Right atrium auricular region (tissue), 2 donors: ENCODE measurements at places on chromosomes 6 and 20.

GRCh38 chr6:64914124-64914523 lies 792.9 kb downstream of the EYS start:
- no peak for DNase-seq

GRCh38 chr6:157487110-157487773 lies 106.3 kb downstream of the ZDHHC14 start:
- no peak for DNase-seq

GRCh38 chr20:56551571-56551970 lies 18.5 kb downstream of the FAM209B start:
- DNase-seq = no peak

GRCh38 chr20:49384437-49385434 lies 97.7 kb downstream of the KCNB1 start:
- DNase-seq = peak; percentile 72

GRCh38 chr6:45815466-45816125 lies 200.1 kb downstream of the CLIC5 start:
- DNase-seq = no peak

DNA sequence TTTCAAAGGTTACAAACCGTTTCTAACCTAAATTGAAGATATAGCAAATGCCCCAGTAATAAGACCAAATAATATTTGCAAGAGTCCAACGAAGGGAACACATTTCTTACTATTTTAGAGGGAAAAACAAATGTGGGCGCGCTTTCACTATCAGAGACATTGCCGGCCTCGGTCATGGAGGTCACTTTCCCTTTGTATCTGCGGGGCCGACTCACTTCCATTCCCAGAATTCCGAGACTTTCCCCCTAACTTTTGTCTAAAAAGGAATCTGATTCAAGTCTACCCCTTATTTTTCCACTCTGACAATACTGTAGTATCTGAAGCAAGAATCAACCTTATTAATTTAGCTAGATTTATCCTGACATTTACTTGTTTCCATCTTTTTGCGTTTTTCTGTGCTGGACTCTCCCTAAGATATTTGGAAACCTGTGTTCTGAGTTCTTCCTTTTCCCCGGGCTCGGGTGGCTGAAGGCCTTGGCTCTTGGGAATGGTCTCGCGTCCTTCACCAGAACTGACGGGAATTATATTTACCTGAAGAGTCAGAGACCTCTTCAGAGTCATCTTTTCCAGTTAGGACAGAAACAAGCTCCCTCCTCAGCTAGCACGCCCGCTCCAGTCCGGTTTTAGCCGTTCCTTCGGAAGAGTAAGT lies 71.8 kb upstream of the ZNF184 start:
- DNase-seq = no peak

DNA sequence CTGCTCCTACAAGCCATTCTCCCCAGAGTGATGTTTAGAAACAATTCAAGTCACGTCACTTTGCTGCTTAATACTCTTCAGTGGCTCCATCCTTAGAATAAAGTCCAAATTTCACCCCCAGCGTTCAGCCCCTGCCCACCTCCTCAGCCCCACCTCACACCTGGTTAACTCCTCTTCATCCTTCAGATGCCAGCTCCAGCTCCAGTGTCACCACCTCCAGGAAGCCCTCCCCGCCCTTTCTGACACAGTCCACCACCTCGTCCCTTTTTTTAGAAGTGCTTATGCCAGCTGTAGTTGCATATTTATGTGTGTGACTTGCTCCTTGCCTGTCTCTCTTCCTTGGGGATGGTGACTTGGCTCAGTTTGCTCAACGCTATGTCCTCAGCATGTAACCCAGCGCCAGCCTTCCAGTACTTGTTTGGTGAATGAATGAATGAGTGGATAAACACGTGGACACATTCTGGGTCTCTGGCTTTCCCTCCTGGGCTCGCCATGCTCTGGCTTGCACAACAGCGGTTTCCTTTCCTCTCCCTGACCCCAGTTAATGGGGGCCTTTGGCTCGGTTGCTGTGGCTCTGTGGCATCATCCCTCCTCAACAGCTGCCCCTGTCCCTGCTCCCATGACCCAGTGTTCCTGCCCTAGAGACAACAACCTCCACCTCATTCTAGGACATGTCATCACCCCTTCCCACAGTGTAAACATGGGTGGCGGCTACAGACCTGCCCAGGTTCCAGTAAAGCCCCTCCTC lies 3.7 kb upstream of the IP6K3 start:
- no peak for DNase-seq

- no peak for DNase-seq
Measured at GRCh38 chr6:149239573-149240209, 77.8 kb upstream of the TAB2 start.

DNA sequence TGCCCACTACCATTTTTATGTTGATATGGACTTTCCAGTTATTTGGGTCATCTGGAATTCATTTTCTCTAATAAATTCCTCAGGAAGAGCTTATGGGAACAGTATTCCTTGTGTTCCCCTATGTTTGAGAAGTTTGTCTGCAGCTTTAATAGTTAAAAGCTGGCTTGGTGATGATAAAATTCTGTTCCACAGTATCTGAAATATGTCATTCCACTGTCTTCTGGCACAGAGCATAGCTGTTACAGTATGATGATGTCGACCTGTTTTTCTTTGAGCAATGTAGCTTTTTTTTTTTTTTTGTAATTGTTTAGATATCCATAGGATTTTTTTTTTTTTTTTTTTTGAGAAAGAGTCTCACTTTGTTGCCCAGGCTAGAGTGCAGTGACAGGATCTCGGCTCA lies 43.2 kb downstream of the NCOA3 start:
- no peak for DNase-seq

GRCh38 chr6:116665464-116665863 lies 3.1 kb downstream of the ZUP1 start:
- no peak for DNase-seq

GRCh38 chr6:77674211-77674610 lies 21.4 kb downstream of the MEI4 start:
- DNase-seq = no peak

GRCh38 chr6:127119102-127120022 lies 891 bp downstream of the RSPO3 start:
- DNase-seq = no peak

- no peak for DNase-seq
Measured at GRCh38 chr20:61850457-61850856, 215.2 kb downstream of the TAF4 start.

GRCh38 chr6:116514111-116514510 lies 2.7 kb downstream of the CALHM5 start:
- no peak for DNase-seq

DNA sequence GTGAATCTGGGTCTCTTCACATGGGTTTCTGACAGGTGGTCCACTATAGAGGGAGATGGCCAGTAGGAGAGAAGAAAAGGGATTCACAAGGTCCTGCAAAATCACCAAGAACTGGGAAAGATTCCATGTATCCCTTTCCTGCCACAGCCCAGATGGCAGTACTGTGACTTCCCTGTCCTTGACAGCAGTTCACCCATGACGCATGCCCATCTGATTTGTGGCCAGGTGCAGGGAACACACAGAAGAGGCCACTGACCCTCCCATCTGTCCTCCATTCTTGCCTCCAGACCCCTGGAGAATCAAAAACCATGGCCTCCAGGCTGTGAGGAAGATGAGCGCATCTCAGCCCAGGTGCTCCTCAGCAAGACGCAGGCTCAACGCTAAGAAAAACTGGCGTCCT lies 183.1 kb upstream of the RREB1 start:
- DNase-seq = no peak

DNA sequence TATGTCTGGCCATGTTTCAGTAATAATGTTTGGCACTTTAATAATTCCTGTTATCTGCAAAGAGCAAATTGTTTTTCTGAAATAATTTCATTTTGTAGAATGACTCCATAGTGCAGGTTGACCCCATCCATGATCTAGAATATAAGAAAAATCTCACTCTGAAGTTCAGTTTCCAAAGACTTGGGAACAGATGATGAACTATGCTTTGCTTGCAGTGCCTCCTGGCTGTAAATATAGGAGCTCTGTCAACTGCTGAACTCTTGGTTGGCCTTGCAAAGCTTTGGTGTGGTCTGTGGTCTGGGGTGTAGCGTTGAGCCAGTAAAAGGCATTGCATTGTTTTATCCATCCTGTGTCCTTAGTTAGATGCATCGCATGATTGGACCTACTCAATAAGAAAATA lies 104.0 kb downstream of the PLCB4 start:
- DNase-seq = no peak

- DNase-seq = no peak
Measured at GRCh38 chr20:35271904-35272303, 6.0 kb downstream of the MMP24OS start.

- no peak for DNase-seq
Measured at GRCh38 chr20:9068233-9068801, 570 bp upstream of the PLCB4 start.

- DNase-seq = no peak
Measured at GRCh38 chr6:129657483-129657882, 52.5 kb downstream of the ARHGAP18 start.

DNA sequence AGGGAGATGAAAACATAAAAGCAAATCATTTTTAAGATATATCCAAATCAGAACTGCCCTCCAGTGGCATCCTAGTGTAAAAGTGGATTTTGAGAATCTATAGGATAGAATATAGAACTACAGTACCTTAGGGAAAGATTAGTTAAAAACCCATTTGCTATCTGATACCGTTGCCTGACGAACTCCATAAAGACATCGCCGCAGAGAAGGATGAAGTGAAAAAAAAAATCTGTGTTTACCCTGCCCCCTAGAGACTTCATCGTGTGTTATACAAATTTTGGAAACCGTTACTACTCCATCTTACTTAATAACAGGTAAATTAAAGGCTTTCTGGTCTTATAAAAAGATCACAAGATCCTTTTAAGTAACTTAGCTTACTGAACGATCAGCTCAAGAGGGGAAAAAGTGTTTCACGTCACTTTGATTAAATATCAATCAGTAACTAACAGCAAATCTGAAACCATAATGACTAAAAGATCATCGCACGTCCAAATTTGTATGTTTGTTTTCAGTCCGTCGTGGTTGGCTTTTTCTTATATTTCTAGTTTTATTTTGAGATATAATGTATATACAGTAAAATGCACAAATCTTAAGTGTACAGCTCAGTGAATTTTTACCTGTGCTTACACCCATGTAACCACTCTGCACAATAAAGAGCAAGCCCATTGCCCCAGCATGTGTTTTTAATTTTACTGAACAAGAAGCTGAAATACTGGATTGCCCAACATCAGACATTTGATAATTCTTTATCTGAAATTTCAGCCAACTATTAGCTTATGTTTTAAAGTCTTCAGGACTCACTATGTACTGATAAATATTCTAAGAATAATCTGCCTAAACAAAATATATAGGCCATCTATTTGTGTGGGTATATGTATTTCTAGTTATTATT lies 881 bp upstream of the MCM3 start:
- no peak for DNase-seq

DNA sequence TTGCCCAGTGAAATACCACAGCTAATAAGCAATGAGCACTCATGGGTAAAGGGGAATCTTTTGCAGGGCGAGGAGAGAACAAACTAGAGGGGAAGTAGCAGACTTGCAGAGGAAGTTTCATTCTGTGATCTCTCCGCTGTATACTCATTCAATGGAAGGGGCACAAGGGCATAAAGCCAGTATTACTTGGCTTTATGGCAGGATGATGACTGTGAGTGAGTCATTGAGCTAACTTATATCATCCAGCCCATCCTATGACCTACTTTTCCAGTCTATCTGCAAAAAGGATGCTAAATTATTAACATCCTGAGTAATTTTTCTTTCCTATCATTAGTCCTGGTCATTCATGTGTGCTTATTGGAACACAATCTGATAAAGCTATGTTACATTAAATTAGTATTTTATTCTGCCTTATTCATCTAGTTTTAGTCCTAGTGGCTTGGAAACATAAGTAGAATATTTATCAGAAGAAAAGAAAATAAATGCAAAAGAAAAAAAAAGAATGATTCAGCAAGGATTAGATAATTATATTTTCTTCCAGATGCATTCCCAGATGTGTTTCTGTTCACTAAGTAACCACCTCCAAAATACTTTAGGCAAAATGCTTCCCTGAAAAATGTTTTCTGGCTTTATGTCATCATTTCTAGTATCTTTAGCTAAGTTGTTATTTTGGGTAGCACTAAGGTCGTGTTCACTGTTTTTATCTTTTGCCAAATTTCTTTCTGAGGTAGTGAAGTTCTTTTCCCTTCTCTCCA lies 471.7 kb downstream of the CDKAL1 start:
- no peak for DNase-seq

GRCh38 chr6:149962461-149963211 lies 1.1 kb upstream of the ULBP1 start:
- DNase-seq = peak; percentile 40

- no peak for DNase-seq
Measured at GRCh38 chr6:18121580-18122127, 823 bp downstream of the NHLRC1 start.

DNA sequence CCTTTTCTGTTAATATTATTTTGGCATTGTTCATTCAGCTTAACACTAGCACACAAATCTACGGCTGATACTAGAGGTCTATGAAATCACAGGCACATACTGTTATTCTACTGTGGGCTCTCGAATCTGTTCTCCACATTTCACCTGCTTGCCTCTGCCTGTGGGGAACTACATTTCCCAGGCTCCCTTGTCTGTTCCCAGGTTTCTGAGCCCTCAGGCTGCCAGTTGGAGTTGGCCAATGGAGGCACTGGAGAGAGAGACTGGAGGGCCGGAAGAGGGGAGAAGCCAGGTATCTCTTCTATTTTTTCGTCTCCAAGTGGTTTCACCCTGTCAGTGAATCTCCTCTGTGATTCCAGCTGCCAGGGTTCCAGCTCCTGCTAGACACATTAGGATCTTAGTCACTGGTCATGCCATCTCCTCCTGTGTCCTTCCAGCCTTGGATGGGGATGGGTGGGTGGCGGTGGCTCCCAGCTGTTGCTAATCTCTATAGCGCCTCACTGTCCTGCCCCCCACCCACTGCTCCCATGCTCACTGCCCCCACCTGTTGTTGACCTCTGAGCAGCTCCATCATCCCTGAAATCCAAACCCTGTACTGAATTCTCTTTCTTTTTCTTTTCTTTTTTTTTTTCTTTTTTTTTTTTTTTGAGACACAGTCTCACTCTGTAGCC lies 188.2 kb downstream of the LRFN2 start:
- DNase-seq = no peak

GRCh38 chr20:17497821-17498580 lies 33.2 kb downstream of the BFSP1 start:
- DNase-seq = no peak

- peak; percentile 93 for DNase-seq
Measured at GRCh38 chr6:11218538-11219399, 13.7 kb downstream of the NEDD9 start.

GRCh38 chr6:22112461-22112860 lies 184.4 kb downstream of the PRL start:
- no peak for DNase-seq

DNA sequence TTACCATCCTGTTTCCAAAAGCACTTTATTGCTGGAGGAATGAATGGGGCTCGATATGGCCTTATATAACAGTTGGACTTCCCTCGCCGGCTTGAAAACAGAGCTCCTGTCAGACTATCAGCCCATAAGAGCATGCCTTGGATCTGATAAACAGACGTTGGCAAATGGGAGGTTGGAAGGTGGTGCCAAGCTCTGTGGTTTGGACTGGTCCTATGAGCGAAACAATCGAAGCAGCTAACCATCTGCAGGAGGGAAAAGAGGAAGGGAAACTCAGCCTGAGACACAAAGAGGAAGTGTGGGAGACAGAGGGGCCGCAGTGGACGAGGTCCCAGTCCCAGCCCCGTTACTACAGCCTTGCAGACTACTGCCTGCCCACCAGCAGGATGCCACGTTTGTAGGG lies 92.9 kb downstream of the TFAP2C start:
- no peak for DNase-seq

- no peak for DNase-seq
Measured at GRCh38 chr6:133241901-133242636, 912 bp downstream of the EYA4 start.

GRCh38 chr20:52318651-52319050 lies 127.1 kb upstream of the ZFP64 start:
- no peak for DNase-seq
